ENCODE measurements at places on chromosomes 4 and X.

GRCh38 chrX:53374222-53374820 is 48.1 kb downstream of the SMC1A start:
- no peak for DNase-seq

- no peak for DNase-seq
Measured at GRCh38 chr4:185722029-185722316, 90.0 kb downstream of the SORBS2 start.

DNA sequence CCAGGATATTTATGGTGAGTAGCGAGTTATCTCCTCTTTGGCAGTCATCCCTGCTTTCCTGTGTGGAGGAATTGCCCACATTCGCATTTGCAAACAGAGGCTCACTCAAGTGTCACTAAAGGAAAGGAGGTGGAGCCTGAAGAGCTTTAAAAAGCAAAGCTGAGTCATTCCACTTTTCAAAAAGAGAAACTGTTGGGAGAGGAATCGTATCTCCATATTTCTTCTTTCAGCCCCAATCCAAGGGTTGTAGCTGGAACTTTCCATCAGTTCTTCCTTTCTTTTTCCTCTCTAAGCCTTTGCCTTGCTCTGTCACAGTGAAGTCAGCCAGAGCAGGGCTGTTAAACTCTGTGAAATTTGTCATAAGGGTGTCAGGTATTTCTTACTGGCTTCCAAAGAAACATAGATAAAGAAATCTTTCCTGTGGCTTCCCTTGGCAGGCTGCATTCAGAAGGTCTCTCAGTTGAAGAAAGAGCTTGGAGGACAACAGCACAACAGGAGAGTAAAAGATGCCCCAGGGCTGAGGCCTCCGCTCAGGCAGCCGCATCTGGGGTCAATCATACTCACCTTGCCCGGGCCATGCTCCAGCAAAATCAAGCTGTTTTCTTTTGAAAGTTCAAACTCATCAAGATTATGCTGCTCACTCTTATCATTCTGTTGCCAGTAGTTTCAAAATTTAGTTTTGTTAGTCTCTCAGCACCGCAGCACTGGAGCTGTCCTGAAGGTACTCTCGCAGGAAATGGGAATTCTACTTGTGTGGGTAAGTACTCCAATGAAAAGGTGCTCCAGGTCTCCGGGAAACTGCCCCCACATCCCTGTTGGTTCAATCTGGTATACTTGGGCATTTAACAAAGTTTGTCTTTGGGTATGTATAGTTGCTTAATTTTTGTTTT is at the start of gene EGF:
EGF (plus strand) TSS at position 178 of the 890 bp plus-strand sequence; CDS start at position 631, 453 bp downstream.
- DNase-seq, result no peak

- no peak for DNase-seq
Measured at GRCh38 chrX:1609762-1610161, 5.1 kb upstream of the ASMT start.

GRCh38 chr4:56055027-56055977 is 106.6 kb downstream of the CEP135 start:
- no peak for DNase-seq

DNA sequence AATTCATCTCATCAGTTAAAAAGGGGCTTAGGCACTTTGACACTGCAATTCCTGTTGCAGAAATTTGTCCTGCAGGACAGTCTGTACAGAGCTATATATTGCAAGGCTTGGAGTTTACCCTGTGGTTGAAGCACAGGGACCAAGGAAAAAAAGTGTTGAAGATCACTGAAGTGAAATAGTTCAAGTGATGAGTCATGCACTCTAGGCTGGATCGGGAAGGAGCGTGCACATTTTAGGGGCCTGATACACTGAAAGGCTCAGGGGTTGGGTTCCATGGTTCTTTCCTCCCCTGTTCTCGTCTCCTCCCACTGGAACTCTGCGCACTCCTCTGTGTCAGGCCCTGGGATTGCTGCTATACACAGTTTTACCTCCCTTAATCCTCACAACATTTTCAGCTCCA is 104.9 kb upstream of the ARMCX2 start:
- DNase-seq, result no peak

DNA sequence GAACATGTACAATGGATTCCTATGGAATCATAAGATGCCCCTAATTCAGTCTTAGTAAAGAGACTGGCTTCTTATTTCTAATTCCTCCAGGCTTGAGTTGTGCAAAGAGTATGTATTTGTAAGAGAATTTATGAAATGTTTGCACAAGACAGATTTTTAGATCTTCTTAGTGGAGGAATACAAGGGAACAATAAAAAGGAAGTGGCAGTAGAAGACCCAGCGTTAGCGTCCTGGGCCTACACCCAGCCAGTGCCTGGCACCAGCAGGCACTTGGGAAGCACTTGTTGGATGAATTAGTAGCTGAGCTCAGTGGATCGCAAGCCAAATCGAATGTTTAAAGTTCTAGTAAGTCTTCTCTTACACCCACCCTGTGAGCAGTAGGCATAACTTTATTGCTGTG is 157.4 kb downstream of the PTTG2 start:
- no peak for DNase-seq

- no peak for DNase-seq
Measured at GRCh38 chr4:145907812-145908211, 30.8 kb downstream of the ZNF827 start.

GRCh38 chr4:107258359-107258758 is 222.2 kb upstream of the DKK2 start:
- DNase-seq, result no peak

DNA sequence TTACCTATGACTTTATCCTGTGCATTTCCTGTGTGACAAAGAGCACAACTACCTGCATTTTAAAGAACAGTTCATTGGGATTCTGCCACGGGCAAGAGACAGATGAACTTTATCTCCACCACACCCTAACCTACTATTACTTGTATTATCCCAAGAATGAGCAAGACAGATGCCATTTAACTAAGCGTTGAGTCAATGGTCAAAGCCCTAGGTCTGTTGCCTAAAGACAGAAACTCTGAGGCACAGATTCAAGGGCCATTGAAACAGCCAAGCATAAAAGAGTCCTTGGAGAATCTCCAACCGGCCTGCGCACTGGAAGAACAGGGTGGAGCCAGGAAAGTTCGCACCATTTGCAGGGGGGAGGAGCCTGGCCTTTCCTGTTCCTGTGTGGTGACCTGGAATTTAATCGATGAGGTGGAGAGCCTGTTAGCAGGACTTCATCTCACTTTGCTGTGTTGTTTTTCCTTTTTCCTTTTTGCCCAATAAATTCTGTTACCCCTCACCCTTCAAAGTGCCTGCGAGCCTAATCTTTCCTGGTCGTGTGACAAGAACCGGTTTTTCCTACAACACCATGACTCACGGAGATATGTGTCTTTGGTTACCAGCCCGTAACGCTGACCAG is 146.4 kb upstream of the DIAPH2 start:
- DNase-seq, result no peak

- DNase-seq, result no peak
Measured at GRCh38 chrX:154056770-154057241, 37.1 kb upstream of the IRAK1 start.

GRCh38 chr4:1053080-1053661 is 41.7 kb downstream of the FGFRL1 start:
- no peak for DNase-seq

DNA sequence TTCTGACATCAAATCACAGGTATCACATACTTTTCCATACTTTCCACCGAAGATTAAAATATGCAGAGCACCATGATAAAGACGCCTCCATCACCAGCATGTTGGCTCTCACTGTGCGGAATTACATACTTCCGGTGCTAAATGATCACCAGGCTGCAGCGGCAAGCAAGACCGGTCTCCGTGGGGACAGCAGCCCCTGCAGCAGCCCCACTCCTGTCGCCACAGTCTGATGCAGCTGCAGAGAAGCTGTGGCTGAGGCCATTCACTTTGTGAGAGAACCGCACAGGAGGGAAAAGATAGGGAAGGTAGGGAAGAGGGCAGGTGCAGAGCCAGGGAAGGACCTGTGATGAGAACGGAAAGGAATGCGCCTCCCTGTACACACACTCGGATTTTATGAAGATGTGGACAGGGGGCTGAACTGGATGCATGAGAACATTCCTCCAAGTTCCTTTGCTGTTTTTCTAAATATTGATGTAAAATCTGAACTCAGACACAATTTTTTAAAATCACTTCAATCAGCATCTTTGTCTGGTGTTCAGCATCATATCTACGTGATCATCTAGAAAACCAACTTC is 38.3 kb downstream of the AFAP1 start:
- no peak for DNase-seq

GRCh38 chr4:91840359-91840758 is 463.4 kb upstream of the GRID2 start:
- no peak for DNase-seq

DNA sequence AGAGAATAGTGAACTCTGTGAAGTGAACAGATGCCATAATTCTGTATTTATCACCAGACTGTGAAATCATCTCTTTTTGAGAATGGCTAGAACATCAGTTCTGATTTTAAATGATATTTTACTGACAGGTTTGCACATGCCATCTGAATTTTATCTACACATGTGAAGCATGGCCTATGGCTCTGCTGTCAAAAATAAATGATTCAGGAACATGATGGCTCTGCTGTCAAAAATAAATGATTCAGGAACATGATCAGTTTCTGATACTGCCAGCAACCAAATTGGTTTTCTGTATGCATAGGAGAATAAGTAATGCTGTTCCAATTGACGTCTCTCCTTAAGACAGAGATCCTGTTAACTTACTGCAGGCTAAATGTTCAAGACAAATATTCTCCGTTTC is 70.6 kb upstream of the TLL1 start:
- no peak for DNase-seq

DNA sequence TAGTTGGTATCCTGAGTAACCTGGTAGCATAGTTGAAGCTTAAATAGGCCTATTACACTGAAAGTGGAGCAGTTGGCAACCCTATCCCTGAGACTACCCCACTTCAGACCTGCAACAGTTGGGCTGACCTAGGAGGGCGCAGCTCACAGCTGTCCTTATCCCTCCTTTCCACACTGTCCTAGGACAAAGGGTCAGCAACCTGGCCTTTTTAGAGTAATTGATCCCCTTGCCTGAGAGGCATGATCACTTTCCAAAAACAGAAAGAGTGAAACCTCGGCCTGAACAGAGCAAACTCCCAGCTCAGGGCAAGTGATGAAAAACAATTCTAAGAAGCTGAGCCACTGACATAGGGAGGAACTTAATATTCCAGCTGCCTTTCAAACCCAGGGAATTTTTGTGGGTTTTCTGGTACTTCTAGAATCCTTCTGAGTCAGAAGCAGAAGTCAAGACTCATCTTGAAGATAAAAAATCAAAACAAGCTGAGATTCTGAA is 94.9 kb upstream of the MYOZ2 start:
- DNase-seq, result no peak

DNA sequence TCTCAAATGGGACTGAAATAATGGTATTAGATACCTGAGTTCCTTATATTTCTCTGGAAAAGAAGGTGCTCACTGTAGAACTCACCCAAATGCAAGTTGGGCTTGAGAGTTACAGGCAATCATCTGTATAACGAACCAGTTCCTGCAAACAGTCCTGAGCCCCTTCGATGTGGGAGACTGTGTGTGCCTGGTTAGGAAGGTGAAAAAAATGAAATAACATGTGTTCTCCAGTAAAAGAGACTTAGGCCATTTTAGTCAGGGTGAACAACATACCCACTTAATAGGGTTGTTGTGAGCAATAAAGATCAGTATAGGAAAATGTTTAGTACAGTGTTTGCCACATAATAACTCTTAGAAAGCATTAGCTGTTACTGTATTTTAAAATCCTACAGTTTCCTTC is 23.4 kb downstream of the STIM2 start:
- DNase-seq, result no peak

GRCh38 chrX:154541896-154542722 is 4.5 kb downstream of the G6PD start:
- DNase-seq, result peak; percentile 43

GRCh38 chr4:28879178-28879577 is 1841.0 kb upstream of the PCDH7 start:
- no peak for DNase-seq

DNA sequence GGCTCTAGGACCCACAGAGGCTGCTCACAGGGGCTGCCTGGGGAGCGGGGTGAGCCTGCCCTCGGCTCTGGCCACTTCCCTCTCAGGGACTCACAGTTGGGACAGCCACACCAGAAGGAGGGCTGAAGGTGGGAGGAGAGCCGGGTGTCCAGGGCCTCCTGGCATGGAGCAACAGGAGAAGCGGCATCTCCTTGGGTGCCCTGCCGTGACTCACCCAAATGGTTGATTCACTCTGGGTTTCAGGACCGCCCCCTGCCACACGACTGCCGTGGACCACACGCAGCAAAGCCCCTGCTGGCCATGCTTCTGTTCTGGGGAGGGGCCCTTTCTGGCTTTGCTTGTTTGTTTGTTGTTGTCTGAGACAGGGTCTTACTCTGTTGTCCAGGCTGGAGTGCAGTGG is 86.0 kb upstream of the AFAP1 start:
- DNase-seq, result no peak

GRCh38 chr4:142278663-142279062 is 567.4 kb downstream of the INPP4B start:
- no peak for DNase-seq

GRCh38 chr4:70623323-70623722 is 5.2 kb upstream of the ENAM start:
- no peak for DNase-seq

GRCh38 chrX:122788216-122788615 is 395.9 kb upstream of the GRIA3 start:
- no peak for DNase-seq

GRCh38 chrX:121733514-121733913 is 686.1 kb downstream of the GLUD2 start:
- no peak for DNase-seq

GRCh38 chr4:173879509-173879908 is 349.5 kb upstream of the HAND2 start:
- DNase-seq, result no peak

GRCh38 chrX:146238173-146238572 is 420.5 kb downstream of the SLITRK2 start:
- DNase-seq, result no peak

GRCh38 chrX:1521459-1521956 is 15.5 kb downstream of the P2RY8 start:
- DNase-seq, result no peak

DNA sequence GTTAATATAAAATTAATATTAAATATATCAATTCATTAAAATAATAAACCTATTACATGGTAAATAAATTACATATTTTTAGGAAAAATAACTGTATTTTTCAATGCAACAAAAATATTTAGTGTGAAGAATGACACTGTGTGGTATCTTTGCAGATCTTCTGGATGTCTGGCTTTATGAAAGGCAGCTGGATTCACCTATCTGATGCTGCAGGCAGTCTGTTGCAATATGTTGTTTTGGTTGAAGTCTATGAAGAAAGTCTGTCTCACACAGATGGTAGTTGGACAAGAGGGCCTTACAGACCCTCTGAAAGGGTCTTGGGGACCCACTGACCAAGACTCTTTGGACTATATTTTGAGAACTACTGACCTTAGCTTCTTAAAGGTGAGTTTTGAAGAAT is 89.1 kb upstream of the TMEM150C start:
- DNase-seq, result no peak

- no peak for DNase-seq
Measured at GRCh38 chrX:96713303-96713702, 28.7 kb downstream of the DIAPH2 start.

DNA sequence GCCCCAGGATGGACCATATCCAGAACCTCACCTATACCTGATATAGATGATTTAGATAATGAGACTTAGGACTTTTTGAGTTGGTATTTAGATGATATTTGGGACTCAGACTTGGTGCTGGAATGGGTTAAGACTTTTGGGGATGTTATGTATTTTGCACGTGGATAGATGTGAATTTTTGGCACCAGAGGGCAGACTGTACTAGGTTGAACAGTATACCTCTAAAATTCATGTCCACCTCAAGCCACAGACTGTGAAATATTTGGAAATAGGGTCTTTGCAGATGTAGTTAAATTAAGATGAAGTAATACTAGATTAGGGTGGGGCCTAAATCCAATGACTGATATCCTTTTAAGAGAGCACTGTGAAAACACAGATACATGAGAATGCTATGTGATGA is 15.6 kb downstream of the RBM41 start:
- no peak for DNase-seq

Data from substantia nigra (tissue), 51 donors.